ENCODE measurements at places on chromosomes 3 and 15. TPM values are rescaled to one million over a fixed set of nuclear protein-coding genes. Genes with fewer than 3 reads are reported as not detected.
A peak's percentile ranks its signal among the peaks of the same experiment; 100 is the strongest.

The CPNE4 gene
- total RNA-seq = not detected

The STOML1 gene
- 18.3 TPM for total RNA-seq

The NAA50 gene
- total RNA-seq = 215 TPM

GRCh38 chr15:37695719-37696118 lies 238.7 kb upstream of the TMCO5A start:
- no peak for DNase-seq

GRCh38 chr3:100437721-100438622 lies 36.6 kb downstream of the LNP1 start:
- no peak for DNase-seq

- DNase-seq = no peak
Measured at GRCh38 chr3:53255423-53255774, 423 bp downstream of the TKT start.

DNA sequence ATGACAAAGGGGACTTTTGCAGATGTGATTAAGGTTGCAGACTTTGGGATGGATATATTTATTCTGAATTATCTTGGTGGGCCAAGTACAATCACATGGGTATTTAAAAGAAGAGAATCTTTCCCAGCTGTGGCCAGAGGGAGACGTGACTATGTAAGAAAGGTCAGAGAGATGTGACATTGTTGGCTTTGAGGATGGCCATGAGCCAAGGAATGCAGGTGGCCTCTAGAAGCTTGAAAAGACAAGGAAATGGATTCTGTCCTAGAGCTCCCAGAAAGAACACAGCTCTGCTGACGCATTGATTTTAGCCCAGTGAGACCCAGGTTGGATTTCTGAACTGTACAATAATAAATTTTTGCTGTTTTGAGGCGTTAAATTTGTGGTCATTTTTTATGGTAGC lies 616.0 kb upstream of the TBL1XR1 start:
- DNase-seq = no peak

- DNase-seq = peak; percentile 30
Measured at GRCh38 chr3:97942801-97943546, 29.3 kb downstream of the RIOX2 start.

DNA sequence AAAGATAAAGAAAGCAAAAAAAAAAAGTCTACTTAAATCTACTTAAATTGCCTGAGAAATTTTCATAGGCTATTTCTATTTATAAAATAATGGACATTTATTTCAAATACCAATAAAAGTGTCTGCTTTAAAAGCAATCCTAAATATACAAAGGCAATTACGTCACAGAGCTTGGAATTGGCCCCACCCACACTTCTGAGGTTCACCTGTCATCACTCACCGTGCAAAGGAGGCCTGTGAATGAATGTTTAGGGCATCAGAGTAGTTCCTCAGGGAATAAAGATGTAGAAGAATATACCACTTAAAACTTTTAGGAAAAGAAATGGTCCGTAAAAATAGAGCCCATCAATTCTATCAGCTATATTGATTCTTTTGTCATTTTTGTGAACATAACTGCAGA lies 621.8 kb downstream of the ROBO1 start:
- DNase-seq = no peak

DNA sequence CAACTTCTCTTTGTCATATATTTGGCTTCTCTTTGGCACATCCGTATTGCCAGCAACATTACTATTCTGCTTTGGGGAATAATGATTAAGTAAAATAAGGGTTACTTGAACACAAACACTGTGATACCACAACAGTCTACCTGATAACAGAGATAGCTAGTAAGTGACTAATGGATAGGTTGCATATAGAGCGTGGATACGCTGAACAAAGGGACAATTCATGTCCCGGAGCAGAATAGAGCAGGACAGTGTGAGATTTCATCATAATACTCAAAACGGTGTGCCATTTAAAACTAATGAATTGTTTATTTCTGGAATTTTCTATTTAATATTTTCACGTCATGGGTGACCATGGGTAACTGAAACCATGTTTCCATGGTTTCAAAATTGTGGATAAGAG lies 54.1 kb downstream of the SCN5A start:
- DNase-seq = no peak

DNA sequence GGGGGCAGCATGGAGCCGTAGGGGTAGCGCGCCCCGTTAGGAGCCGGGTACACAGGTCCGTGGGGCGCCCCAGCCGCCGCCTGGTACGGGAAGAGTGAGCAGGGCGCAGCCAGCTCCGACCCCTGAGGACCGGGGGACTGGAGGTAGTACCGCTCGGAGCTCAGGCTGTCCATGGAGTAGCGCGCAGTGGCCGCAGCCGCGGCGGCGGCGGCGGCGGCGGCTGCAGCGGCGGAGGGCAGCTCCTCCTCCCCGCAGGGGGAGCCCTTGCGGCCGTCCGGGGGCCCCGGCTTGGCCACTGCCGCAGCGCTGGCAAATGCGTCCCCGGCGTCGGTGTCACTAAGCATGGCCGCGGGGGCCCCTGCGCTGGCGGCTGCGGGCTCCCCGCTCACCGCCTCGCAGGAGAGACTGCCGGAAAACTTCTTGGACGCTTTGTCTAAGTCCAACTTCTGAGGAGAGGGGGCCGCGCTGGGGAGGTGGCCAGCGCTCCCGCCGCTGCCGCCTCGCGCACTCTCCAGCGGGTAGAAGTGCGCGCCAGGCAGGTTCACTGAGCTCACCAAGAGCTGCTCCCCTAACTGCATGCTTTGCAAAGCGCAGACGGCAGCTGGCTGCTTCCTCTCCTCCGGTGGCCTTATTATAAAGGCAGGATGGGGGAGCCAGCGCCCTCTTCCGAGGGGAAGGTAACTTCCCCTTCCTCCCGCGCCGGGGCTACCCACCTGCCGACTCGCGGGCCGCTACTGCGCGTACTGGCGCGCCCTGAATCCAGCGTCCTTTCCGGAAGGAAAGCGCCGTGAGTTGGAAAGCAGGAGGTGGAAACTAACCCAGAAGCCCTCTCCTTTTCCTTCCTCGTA lies at the start of gene EOMES:
TSS of gene EOMES (minus strand) at position 607 of the 848 bp plus-strand sequence. CDS start at position 578, 29 bp downstream.
- peak; percentile 69 for DNase-seq

The GRAMD1C gene
- total RNA-seq = 2.3 TPM

The SAMD7 gene
- not detected for total RNA-seq

The C3orf22 gene
- not detected for total RNA-seq

The XCR1 gene
- total RNA-seq = not detected

GRCh38 chr3:144636833-144637232 lies 665.2 kb downstream of the DIPK2A start:
- DNase-seq = no peak

The GOLGA6A gene
- total RNA-seq = not detected

The FSIP1 gene
- total RNA-seq = 0.58 TPM

The CATSPER2 gene
- 2.9 TPM for total RNA-seq

DNA sequence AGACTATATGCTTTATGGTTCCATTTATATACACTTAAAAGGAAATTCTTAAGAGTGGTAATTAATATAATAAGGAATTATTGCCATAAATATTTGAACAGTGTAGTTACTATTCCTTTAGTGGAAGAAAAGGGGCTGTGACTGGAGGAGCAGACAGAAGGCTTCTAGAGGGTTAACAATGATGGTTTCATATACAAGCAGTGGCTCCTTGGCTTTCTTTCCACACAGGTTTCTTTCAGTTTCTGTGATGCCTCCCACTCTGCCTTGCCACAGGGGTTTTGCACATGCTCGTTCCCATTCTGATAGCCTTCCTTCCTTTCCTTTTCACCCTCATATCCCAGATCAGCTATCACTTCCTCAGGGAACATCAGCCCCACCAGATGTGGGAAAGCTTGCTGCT lies 108.8 kb upstream of the LYSMD4 start:
- no peak for DNase-seq

DNA sequence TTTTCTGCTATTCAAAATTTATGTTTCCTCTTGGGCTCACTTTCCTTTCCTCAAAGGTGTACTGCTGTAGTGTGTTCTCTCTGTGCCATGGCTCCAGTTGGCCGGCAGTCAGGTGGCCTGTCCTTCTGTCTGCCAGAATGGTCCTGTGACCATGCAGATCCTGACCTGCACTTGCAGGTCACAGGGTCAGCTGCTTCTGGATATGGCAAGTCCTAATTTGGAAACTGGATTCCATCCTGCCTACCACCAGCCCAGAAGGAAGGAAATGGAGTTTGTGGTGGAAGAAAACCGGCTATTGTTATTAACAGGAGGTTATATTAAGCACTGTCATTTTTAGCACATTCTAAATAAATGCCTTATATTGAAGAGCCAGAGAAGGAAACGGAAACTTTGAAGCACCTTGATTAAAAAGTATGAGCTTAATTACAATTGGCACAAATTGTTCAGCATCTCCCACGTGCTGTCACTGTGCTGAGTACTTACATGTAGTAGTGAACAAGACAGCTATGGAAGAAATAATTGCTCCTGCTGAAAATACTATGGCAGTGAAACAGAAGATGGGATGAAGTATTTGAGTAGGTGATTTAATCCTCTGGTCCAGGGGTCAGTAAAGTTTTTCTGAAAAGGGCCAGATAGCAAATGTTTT lies 362.8 kb downstream of the PTPRG start:
- DNase-seq = no peak

The SLC28A1 gene
- not detected for total RNA-seq

The LYZL4 gene
- total RNA-seq = not detected

DNA sequence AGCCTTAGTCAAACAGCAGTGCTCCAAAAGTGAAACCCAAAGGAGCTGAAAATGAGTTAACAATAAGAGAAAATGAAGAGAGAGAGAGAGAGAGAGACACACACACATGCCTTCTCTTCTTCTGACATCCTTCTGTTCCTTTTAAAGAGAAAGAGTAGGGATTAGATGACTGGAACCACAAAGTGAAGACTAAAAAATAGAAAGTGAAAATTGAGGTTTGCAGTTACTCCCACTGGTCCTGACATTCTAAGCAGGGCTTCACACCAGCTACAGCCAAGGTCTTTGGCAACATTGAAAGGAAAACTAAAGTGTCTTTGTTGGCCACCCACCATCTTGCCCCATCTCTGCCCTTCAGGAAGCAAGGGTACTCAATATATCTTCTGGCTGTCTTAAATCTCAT lies 59.2 kb downstream of the USP50 start:
- no peak for DNase-seq

The CP gene
- total RNA-seq = not detected

DNA sequence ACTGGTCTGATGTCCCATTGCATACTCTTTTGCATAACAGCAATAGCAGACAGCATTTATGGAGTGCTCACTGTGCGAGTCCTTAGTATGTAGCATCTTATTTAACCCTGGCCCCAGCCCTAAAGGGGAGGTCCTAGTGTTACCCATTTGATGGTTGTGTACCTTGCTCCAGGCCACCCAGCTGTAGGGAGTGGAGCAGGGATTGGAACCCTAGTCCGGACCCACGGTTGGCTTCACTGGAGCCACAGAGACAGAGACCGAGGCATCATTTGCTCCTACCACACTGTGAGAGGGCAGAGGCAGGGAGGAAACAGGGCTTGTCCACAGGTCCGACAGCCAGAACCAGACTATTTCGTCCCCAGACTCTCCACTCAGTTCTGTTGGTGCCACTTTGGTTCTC lies 16.0 kb upstream of the TSEN2 start:
- DNase-seq = no peak

- no peak for DNase-seq
Measured at GRCh38 chr3:143989461-143989860, 17.8 kb downstream of the DIPK2A start.

DNA sequence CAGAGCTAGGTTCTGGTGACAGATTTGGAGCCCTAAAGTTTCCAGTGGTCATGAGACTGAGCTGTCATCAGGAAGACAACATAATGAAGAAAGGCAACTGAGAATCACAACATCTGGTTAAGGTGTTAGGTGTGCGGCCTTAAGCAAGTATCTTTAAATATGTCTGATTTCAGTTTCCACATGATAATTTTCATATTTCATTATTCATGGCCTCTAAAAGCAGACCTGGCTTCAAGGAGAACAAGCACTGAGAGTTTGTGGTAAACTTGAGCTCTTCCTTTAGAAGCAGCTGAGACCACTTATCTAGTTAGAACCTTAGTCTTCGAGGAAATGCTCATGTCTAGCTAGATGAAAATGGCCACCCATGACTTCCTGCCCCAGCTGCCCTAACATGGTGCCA lies 25.7 kb upstream of the MYLK start:
- DNase-seq = no peak

The AP3B2 gene
- 0.63 TPM for total RNA-seq

DNA sequence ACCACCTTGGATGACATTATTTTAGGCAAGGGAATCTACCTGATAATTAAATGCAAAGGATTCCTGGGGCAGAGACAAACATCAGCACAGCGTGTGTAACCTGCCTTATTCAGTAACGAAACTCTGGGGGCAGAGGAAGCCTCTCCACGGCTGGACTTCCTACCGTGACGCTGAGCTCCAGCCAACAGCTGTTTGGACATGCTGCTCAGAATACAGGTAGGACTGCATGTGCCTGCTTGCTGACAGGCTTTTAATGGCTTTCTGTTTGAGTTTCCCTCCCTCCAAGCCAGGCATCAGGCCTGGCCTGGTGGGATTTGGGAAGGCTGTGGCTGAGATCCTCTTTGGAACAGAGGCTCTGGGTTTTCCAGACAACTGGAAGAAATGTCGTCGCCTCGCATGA lies 150.6 kb downstream of the ADAMTS17 start:
- DNase-seq = peak; percentile 60

The RNU5B-1 gene
- not detected for total RNA-seq

DNA sequence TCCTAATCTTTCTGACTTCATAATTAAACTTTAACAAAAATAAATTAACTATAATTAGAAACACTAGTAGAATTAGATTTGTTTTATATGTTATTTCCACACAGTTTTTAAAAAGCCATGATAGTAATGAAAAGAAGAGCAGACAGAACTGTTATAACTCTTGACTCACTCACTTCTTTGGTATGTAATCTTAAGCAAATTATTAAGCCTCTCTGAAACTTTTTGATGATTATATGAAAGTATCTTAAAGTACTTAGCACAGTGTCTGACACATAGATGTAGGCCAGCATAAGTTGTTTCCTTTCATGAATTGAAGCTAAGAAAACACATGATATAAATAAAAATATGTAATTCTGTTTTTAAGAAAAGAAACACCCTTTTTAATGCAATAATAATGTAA lies 123.6 kb upstream of the MLF1 start:
- no peak for DNase-seq

DNA sequence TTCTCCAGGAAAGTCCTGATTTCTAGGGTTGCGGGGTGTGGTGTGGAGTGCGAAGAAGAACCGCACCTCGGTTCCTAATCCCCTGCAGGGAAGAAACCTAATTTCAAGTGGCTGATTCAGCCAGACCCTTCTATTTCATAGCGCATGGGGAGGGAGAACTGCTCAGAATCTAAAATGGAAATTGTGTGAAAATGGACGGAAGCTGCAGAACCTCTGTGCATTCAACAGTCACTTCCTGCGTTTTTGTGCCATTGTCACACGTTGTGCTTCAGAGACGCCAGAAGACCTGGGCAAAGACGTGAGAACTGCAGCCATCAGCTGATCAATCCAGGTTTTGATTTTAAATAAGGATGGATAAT lies 1.2 kb downstream of the SIDT1 start:
- no peak for DNase-seq

The ATP6V1A gene
- 35.0 TPM for total RNA-seq

The AQP9 gene
- 0.14 TPM for total RNA-seq

The LIPH gene
- total RNA-seq = 0.03 TPM

The CACNA1D gene
- total RNA-seq = 0.14 TPM

The ZIC4 gene
- not detected for total RNA-seq

All from foreskin keratinocyte (primary cell).